Nasal cavity respiratory epithelium epithelial cell of viscerocranial mucosa (primary cell): ENCODE measurements at places on chromosomes 6 and 20. TPM values are rescaled to one million over a fixed set of nuclear protein-coding genes. Genes with fewer than 3 reads are reported as not detected.

Gene PGC
- total RNA-seq: not detected in 2 replicates

Gene KCNQ5
- 3.0 and 3.8 TPM in 2 replicates for total RNA-seq

Gene CDK5RAP1
- total RNA-seq: 22.4 and 29.4 TPM in 2 replicates

Gene DSP
- 657 and 1,323 TPM in 2 replicates for total RNA-seq

Gene ERVFRD-1
- not detected in 2 replicates for total RNA-seq

Gene MAP3K7
- total RNA-seq: 27.0 and 44.1 TPM in 2 replicates

Gene C6orf132
- 35.9 and 43.1 TPM in 2 replicates for total RNA-seq

Gene CDH26
- total RNA-seq: 1.4 and 3.1 TPM in 2 replicates

Gene GRM1
- total RNA-seq: under 0.01 TPM in 1 of 2 replicates, not detected in the other
